A549 treated with AZD2906 at 1 μM for 4 hours (cell line): ENCODE measurements at places on chromosomes 1 and 21. TPM values are rescaled to one million over a fixed set of nuclear protein-coding genes. Genes with fewer than 3 reads are reported as not detected.

EXO1 gene
- 18.9 to 30.5 TPM (median 21.0 TPM) in 5 replicates for total RNA-seq

RAB25 gene
- total RNA-seq: 0.21 TPM in 1 of 5 replicates, not detected in the others

UQCRHL gene
- 5.5 to 7.6 TPM (median 6.6 TPM) in 5 replicates for total RNA-seq

SHE gene
- 0.10 to 0.17 TPM (median 0.15 TPM) in 5 replicates for total RNA-seq

RHBDL2 gene
- 1.4 to 2.6 TPM (median 1.9 TPM) in 5 replicates for total RNA-seq

C1QB gene
- not detected in 5 replicates for total RNA-seq

UBL4B gene
- 0.03 to 0.08 TPM in 2 of 5 replicates, not detected in the others for total RNA-seq

SAMD11 gene
- 14.0 to 25.0 TPM (median 23.6 TPM) in 5 replicates for total RNA-seq

SLAMF7 gene
- 1.0 to 2.2 TPM (median 1.6 TPM) in 5 replicates for total RNA-seq

GREM2 gene
- 0.06 to 0.12 TPM (median 0.09 TPM) in 5 replicates for total RNA-seq

AGBL4 gene
- total RNA-seq: not detected in 5 replicates

KIRREL1 gene
- 17.1 to 24.3 TPM (median 21.0 TPM) in 5 replicates for total RNA-seq

GNB1 gene
- total RNA-seq: 173 to 208 TPM (median 198 TPM) in 5 replicates

OXCT2 gene
- total RNA-seq: 0.33 to 0.89 TPM (median 0.67 TPM) in 5 replicates

ANKRD34A gene
- 0.21 to 0.30 TPM (median 0.25 TPM) in 5 replicates for total RNA-seq

UBXN10 gene
- 0.01 TPM in 1 of 5 replicates, not detected in the others for total RNA-seq

CXADR gene
- 9.6 to 16.1 TPM (median 12.1 TPM) in 5 replicates for total RNA-seq

PRDM16 gene
- total RNA-seq: 0.15 to 0.49 TPM (median 0.18 TPM) in 5 replicates

RHD gene
- not detected in 5 replicates for total RNA-seq

TMOD4 gene
- total RNA-seq: 0.24 to 0.29 TPM (median 0.28 TPM) in 3 of 5 replicates, not detected in the others

ACBD6 gene
- total RNA-seq: 52.9 to 56.8 TPM (median 54.9 TPM) in 5 replicates

SLC45A1 gene
- 8.8 to 12.0 TPM (median 11.0 TPM) in 5 replicates for total RNA-seq

PGBD5 gene
- total RNA-seq: 0.23 to 0.52 TPM (median 0.34 TPM) in 5 replicates

GJA5 gene
- total RNA-seq: 0.02 to 0.07 TPM in 2 of 5 replicates, not detected in the others

RXRG gene
- 0.03 to 0.09 TPM (median 0.07 TPM) in 3 of 5 replicates, not detected in the others for total RNA-seq

VTCN1 gene
- 0.05 to 0.23 TPM (median 0.08 TPM) in 5 replicates for total RNA-seq

ELAPOR1 gene
- 0.53 to 0.71 TPM (median 0.56 TPM) in 5 replicates for total RNA-seq

SAMD13 gene
- 0.46 to 0.63 TPM (median 0.52 TPM) in 5 replicates for total RNA-seq

SLC44A3 gene
- total RNA-seq: 1.6 to 1.9 TPM (median 1.6 TPM) in 5 replicates

LCE3E gene
- 0.12 to 0.24 TPM (median 0.20 TPM) in 4 of 5 replicates, not detected in the other for total RNA-seq

CASQ1 gene
- 0.03 to 0.10 TPM in 2 of 5 replicates, not detected in the others for total RNA-seq

ZNF683 gene
- not detected in 5 replicates for total RNA-seq

KRTAP27-1 gene
- not detected in 5 replicates for total RNA-seq

CHTOP gene
- 69.2 to 85.3 TPM (median 78.7 TPM) in 5 replicates for total RNA-seq

FAM72D gene
- 4.5 to 6.4 TPM (median 5.5 TPM) in 5 replicates for total RNA-seq

TMPRSS15 gene
- total RNA-seq: not detected in 5 replicates

PLEKHA6 gene
- 30.7 to 35.1 TPM (median 33.3 TPM) in 5 replicates for total RNA-seq

NPHS2 gene
- not detected in 5 replicates for total RNA-seq
